ENCODE measurements at places on chromosomes 7 and 10.

DNA sequence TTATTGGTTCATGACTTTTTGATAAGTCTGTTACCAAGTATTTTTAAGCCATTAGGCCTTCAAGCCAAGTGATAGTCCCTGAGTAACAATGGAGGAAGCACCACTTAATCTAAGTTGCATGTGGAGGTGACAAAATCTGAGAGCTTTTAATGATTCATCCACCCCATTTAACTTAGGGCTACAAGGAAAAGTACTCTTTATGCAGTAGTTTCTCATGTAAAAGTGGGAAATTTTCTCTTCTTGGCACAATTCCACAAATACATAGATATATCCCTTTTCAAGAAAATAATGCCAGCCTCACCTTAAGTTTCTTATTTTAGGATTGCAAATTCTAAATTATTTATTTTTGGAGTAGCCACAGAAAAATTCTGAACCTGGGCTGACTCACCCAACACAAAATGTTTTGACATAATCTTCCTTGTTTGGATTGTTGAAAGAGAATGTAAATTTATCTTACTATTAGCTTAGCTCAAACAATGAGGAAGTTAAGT, 85.7 kb downstream of the SUGCT start:
- no peak for DNase-seq

GRCh38 chr7:25396668-25397067, 168.4 kb upstream of the NPVF start:
- DNase-seq: no peak

DNA sequence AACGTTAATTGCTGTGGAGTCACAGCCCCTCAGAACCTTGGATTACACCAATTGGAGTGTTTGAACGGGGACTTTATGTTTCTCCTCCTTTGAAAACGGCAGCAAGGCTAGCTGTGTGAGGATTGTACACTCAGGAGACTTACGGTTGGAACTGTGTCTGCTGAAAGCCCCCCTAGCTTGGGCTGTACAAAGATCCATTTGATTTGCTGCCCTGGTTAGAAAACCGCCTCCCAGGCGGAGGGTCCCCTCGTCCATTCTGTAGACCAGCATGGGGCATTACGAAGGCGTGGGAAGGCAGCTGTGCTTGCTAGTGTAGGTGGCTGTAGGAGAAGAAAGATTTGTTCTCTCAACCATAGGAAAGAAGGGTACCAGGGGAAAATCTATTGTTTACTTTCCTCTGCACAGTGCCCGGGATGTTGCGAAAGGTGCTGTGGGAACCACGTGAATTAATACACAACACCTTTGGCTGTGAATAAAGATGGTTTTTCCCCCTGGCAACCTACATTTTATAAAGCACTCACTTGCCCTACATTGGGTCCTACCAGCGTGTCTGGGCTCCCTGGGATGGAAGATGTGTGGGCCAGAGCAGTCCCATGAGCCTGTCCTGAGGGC, 73.4 kb upstream of the BTBD16 start:
- no peak for DNase-seq

DNA sequence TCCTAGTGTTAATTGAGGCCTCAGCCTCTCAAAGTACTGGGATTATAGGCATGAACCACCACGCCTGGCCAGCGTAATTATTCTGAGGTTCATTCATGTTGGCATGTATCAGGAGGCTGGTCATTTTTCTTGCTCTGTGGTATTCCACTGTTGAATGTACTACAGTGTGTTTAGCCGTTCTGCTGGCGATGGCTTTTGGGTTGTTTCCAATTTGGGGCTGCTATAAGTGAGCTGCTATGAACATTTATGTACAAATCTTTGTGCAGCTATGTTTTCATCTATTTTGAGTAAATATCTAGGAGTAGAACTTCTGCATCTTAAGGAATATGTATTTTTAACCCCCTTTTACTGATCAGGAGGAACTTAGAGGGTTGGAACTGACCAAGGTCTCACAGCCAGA, 145.8 kb downstream of the AUTS2 start:
- DNase-seq: no peak

DNA sequence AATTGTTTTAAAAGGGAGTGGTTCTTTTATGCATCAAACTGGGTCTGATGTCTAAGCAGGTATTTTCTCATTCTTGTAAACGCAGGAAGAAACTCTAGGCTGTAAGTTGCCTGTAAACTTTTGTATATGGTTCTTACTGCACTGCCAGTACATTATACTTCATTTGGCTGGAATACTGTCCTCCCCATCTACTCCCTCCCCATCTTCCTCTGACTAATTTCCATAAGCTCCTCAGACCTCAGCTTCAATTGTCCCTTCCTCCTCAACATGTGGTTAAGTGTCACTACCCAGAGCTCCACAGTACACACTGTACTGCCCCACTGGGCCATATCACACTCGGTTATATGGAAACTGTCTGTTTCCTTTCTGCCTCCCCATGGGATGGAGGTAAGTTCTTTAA, 161.4 kb upstream of the MDFIC start:
- no peak for DNase-seq

GRCh38 chr10:68628576-68629127, 68.5 kb downstream of the TET1 start:
- no peak for DNase-seq

DNA sequence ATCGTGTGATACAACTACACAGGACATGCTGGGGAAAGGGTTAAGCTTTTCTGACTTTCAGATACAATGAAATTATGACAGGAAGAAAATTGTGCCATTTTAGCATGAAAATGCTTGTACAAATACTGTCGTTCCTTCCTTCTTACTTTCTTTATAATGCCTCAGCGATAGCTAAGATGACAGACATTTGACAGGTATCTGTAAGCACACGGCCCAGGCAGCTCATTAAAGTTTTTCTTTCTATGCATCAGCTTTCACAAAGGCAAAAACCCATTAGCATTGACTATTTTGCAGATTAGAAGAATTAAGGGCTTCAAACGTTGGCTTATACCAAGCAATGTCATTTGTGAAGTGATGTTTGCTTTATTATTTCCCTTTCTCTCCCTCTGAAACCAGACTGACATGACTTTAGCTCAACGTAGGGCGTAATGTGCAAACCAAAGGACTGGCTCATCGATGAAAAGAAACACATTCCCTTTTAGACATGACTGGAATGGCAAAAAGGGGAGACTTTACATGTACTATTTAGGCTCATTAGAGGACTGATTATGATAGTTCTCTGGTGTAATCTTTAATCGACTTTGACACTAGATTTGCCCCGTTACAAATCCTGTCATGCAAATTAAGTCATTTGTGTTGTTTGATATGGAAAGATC, 258.4 kb upstream of the SP8 start:
- DNase-seq: no peak

DNA sequence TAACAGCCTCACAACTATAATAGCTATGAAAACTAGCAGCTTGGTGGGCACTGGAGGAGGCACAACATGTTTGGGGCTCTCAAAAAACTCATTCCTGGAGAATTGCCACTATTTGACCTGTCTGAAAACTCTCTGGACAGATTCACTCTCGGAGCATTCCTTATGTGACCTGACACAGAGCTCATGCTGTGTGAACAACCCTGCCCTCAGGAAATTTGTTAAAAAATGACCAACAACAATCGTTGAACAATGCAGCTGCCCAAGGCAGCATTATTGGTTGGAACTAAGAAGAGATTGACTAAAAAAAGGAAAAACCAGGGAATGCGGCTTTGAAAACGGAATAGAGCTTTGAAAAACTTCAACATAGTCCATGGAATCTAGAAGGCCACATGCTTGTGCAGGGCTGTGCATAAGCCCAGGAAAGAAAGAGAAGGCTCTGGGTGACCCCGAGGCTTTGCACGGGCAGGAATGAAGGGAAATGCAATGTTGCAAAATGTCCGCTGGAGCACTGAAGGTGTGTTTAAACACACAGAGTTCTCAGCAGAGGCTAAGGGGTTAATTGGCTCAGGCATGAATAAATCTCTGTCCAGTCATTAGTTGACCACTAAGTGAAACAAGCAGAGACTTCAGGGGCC, 52.8 kb downstream of the NAMPT start:
- DNase-seq: no peak

Measured in NCI-H774 (cell line).